Motor neuron (in vitro differentiated cells): ENCODE measurements at places on chromosomes 1 and 21.

GRCh38 chr1:5979536-5980313 lies 12.5 kb downstream of the NPHP4 start:
- no peak for ATAC-seq

- ATAC-seq = no peak
Observed at GRCh38 chr1:22508991-22509390, 54.3 kb upstream of the EPHA8 start.

GRCh38 chr1:26767714-26768113 lies 20.0 kb upstream of the PIGV start:
- no peak for ATAC-seq

- no peak for ATAC-seq
Observed at GRCh38 chr21:38351961-38352521, 95.2 kb downstream of the KCNJ15 start.

DNA sequence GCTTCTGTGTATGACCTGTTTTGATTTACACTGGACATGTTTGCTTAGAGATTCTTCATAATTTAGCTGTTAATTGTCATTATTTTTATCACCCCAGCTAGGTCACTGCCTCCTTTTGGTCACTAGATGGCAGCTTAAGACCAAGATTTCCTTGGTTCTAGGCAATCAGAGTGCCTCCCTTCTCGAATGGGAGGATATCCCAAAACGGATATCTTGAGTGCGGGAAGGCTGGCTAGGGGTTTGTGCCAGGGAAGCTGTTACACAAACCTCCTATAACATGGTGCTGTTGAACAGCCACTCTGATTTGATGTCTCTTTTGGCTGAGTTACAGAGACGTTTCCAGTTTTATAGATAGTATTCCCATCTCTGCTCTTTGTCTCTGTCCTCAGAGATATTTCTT lies 283.5 kb downstream of the S1PR1 start:
- peak; percentile 94 for ATAC-seq

GRCh38 chr1:75980972-75981897 lies 49.0 kb upstream of the ASB17 start:
- peak; percentile 64 for ATAC-seq

DNA sequence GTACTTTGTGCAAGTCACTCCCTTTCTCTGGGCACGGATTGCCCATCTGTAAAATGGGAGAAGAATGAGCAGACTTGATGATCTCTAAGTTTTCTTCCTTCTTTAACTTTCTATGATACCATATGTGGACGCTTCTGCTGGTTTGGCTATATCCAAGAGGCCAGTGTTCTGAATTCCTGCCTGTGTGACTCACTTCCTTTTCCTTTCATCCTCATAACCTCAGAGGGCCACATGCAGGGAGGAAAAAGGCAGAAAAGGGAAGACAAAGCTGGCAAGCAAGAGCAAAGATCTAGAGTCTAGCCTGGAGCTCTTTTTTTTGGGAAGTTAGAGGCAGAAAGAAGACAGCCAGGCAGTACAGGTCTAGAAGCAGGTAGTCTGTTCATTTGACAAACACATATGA lies 151.2 kb downstream of the OMA1 start:
- no peak for ATAC-seq

DNA sequence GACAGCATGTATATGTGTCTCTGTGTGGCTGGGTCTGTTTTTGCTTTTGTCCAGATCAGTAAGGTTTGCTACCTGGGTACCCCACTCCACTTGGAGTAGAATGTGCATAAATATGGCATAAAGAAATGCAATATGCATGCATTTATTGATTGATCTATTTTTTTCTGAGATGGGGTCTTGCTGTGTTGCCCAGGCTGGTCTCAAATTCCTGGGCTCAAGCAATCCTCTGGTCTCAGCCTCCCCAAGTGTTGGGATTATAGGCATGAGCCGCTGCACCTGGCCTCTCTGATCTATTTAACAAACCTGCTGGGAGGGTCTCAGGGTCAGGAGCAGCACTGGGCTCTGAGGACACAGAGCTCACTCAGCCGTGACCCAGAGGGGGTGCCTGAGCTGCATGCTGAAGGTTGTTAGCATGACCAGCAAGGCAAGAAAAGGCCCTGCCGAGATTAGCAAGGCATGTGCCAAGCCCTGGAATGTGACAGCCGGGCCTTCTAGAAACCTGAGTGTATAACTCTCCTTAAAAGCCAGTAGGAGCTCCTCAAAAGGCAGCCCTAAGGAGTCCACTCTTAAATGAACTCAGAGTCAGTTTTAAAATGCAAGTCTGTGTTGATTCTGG lies 22.5 kb downstream of the PCSK9 start:
- no peak for ATAC-seq

- no peak for ATAC-seq
Observed at GRCh38 chr1:7760245-7760644, 10.9 kb upstream of the VAMP3 start.
